Right renal pelvis (tissue), 4 donors: ENCODE measurements at places on chromosomes 6 and 20. TPM values are rescaled to one million over a fixed set of nuclear protein-coding genes. Genes with fewer than 3 reads are reported as not detected.

DNA sequence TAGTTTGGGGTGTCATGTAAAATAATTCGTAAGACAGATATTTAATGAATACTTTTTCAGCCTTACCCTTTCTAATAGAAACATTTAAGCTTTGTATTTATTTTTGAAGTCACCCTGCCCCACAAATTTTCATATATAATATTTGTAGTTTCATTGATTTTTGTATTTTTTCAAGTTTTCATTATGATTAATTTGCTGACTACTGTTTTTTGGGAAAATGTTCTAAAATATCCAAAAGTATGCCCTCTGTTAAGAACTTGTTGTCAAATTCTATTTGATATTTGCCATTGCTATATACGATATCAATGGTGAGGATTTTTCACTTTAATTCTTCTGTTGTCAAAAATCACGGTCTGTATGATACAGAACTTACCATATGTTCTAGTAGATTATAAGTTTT is 793.9 kb upstream of the CITED2 start:
- DNase-seq: no peak

GRCh38 chr6:107345393-107345792 is 114.0 kb downstream of the PDSS2 start:
- DNase-seq: no peak

DNA sequence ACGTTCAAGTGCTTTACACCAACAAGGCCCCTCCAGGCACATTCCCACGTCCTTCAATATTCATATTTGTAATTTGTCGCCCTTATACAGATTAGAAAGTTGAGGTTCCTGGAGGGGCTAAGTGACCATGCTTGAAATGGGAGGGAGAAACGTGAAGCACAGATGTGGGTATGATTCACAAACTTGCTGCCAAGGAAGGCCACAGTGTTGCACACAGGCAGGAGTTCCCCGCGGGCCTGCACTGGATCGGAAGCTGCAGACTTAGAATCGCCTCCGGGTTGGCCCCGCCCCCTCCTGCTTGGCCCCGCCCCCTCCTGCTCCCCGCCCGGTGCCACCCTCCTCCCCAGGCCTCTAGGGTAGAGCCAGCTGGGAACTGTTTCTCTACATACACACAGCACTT is 58.2 kb upstream of the QKI start:
- DNase-seq: no peak

- DNase-seq: peak; percentile 39
Observed at GRCh38 chr6:29553268-29554057, 6.1 kb downstream of the UBD start.

NEU1 gene
- polyA plus RNA-seq: 76.5 TPM

DNA sequence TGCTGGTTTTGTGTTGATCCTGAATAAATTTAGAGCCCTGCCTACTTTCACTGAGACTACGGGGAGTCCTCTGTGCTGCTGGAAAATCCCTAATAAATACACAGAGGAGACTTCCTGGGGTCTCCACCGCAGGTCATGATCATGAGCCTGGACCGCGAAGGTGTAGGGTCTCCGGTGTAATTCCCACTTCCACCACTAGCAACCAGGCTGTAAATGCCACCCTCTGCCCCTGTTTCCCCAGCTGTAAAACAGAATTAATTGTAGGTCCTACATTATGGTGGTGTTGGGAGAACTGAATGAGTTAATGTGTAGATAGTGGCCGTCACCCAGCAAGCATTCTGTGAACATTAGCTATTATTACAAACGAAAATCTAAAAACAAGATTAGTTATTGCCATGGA is 191.6 kb upstream of the THBS2 start:
- DNase-seq: no peak

GRCh38 chr6:12009180-12009685 is 2.9 kb upstream of the HIVEP1 start:
- DNase-seq: no peak

DNA sequence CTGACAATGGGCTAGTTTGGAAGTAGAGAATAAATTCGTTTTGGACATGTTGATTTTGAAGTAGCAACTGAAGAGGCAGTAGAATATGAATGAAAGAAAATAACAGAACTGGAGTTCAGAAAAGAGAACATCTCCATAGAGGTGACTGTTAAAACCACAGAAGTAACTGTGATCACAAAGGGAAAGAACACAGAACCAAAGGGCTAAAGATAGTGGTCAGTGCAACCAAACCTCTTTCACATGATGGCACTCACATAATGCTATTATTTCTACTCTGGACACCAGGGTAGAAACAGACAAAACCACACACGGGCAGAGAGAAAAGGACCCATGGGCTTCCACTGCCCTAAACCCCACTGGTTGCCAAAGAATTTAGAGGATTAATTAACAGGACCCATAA is 58.5 kb downstream of the CDK19 start:
- no peak for DNase-seq
